ENCODE measurements at places on chromosomes 5 and 9.

GRCh38 chr5:110956280-110956912 is 115.1 kb upstream of the TSLP start:
- DNase-seq, result no peak

- no peak for DNase-seq
Observed at GRCh38 chr9:71816916-71817451, 48.7 kb upstream of the CEMIP2 start.

DNA sequence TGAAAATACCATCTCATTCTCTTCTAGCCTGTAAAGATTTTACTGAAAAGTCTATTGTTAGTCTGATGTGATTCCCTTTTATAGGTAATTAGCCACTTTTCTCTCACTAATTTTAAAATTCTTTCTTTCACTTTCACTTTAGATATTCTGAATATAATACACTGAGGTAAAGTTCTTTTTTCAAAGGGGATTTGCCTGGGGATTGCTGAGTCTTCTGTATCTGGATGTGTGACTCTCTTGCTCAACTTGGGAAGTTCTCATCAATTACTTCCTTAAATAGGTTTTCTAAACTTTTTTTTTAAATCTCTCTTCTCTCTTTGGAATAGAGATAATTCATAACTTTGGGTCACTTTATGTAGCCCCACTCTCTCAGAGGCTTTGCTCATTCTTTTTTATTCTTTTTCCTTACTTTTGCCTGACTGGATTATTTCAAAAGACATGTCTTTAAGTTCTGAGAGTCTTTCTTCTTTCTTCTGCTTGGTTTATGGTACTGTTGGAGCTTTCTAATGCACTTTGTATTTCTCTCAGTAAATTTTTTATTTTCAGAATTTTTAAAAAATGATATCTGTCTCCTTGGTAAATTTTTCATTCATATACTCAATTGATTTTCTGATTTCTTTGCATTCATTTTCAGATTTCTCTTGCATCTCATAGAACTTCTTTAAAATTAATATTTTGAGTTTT is 55.9 kb upstream of the IL12B start:
- no peak for DNase-seq

GRCh38 chr5:80662108-80662507 is 7.3 kb upstream of the DHFR start:
- DNase-seq, result no peak

- DNase-seq, result no peak
Observed at GRCh38 chr5:111299067-111299481, 74.9 kb downstream of the CAMK4 start.

DNA sequence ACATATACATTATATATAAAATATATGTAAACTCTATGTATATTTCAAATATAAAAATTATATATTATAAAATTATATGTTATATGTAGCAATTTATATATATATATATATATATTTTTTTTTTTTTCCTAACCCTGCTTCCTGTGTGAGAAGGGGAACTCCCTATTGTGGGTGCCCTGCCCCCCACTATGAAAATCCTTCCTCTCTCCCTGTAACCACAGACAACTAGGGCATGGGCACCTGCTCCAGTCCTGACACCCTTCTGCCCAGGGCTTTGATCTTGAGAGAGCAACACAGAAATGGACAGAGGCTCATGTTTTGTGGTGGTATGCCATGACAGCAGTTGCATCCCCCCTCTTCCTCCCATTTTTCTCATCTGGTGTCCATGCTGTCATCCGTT is 148.7 kb upstream of the IL12B start:
- DNase-seq, result no peak

DNA sequence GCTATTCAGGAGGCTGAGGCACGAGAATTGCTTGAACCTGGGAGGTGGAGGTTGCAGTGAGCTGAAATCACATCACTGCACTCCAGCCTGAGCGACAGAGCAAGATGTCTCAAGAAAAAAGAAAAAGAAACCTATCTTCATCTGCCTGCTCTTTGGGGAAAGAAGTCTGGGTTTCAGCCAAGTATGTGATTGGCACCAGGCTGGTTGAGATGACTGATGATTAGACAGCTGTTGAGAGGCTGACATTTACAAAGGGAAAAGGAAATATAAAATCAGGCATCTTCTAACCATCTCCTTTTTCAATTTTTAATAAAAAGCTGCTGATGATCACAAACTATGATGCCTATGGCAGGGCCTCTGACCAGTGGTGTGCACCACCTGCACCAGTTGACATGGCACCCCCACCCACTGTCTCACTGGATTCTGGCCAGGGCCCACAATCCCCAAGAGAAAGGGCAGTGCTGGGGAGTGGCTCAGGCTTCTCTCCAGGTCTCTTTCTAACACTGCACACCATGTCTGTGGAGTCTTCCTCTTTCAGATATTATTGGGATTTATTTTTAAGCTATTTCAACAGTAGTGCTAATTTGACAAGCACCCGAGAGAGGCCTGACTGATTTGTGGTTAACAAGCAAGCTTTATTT is 17.2 kb upstream of the C5orf15 start:
- DNase-seq, result no peak

DNA sequence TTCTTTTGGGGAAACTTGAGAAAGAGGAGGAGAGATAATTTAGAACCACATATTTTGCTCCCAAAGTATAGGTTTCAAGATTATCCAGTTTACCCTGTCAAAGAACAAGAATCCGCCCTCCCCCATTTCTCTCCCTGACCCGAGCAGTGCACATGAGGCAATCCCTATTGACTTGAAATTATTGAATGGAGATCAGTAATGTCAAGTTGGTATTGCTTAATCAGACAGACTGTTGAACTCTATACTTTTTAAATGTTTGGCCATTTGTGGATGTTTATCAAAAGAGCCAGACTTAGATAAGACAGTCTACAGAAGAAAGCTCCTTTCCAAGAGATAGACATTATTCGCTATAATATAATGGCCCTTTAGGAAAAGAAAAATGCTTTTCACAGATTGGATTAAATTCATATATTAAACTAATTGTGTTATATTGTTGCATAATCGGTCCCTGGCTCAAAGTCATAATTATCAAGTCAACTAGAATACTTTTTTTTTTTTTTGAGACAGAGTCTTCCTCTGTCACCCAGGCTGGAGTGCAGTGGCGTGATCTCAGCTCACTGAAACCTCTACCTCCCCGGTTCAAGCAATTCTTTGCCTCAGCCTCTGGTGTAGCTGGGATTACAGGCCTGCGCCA is 5.3 kb downstream of the SLC25A25 start:
- DNase-seq, result no peak

- DNase-seq, result no peak
Observed at GRCh38 chr9:109205526-109205925, 38.5 kb upstream of the FRRS1L start.

DNA sequence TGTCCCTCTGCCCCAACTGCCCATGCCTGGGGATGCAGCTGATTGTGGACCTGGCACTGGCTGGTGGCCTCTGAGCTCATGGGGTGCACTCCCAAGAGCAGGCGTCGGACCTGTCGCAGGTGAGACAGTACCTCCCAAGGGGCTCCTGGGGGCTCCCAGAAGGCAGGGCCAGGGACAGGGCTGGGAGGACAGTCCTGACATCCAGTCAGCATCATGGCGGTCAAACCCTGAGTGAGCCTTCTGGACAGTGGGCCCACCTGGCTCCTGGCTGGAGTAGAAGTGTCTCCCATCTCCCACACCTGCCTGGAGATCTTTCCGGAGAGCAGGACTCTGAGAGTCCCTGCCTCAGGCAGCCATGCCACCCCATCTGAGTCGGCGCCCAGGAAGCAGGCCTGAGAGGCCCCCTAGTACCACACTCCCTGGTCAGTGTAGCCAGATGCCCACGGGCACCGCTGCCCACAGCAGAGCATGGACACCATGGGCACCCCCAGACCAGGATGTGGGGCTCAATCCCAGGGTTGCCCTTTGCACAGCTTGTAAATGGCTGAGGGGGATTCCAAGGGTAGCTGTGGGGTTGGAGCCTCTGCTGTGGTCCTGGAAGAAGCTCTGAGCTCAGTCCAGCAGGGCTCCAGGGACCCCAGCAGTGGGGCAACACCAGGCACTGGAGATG is 6.6 kb downstream of the LCN9 start:
- DNase-seq, result no peak

Measured in stimulated activated CD4-positive, alpha-beta T cell treated with anti-CD3 and anti-CD28 coated beads, Interleukin-4, amount 100 ng/mL, for 24 hours (primary cell).